ENCODE measurements at places on chromosomes 7 and 10. TPM values are rescaled to one million over a fixed set of nuclear protein-coding genes. Genes with fewer than 3 reads are reported as not detected.

GRCh38 chr10:122642726-122643605 is 56.7 kb downstream of the C10orf120 start:
- no peak for DNase-seq

DNA sequence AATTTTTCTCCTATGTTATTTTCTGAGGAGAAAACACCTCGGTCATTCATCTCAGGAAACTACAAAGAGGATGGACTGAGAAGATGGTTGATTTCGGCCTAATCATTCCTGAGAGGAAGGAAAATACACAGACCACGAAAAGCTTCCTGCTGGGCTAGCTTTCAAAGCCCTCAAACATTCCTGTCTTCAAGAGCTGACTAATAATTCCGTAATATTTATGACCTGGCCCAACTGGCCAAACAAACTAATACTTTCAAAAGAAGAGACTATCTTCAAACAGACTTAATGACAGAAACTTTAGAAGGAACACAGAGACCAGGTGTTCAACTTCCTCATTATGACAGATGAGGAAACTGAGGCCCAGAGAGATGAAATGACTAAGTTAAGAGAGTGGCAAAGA is 215.1 kb upstream of the FRMD4A start:
- no peak for DNase-seq

- no peak for DNase-seq
Observed at GRCh38 chr10:75851580-75852345, 420.3 kb downstream of the LRMDA start.

DNA sequence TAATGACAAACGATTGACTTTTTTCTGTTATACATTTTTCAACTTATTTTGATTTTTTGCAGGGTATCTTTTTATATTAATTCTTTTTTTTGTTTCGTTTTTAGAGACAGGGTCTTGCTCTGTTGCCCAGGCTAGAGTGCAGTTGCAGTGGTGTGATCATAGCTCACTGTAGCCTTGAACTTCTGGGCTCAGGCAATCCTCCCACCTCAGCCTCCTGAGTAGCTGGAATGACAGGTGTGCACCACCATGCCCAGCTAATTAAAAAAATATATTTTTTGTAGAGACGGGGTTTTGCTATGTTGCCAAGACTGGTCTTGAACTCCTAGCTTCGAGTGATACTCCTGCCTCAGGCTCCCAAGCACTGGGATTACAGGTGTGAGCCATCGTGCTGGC is 601.3 kb downstream of the PARD3 start:
- no peak for DNase-seq

- DNase-seq, result no peak
Observed at GRCh38 chr7:469563-469961, 50.1 kb downstream of the PDGFA start.

DNA sequence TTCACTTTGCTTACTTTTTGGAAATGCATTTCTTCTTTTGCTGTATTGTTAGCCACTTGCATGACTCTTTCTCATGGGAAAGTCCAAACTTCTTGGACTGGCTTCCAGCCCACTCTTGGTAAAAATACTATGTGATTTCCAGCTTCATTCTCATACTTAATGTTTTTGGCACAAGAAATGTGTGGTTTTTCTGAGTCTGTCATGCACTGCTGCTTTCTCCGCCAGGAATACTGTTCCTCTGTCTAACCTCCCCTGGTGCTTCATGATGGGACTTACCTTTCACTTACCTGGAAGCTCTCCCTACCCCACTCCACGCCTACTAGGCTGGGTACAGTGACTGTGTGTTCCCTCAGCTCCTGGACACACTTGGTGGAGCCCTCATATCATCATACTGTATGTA is 18.7 kb downstream of the MGAM2 start:
- no peak for DNase-seq

The C10orf105 gene
- total RNA-seq, result 0.68 TPM

The FAM171A1 gene
- 4.9 TPM for total RNA-seq

The OR2A12 gene
- total RNA-seq, result not detected

The APBB1IP gene
- 43.1 TPM for total RNA-seq

The GARIN1A gene
- 1.1 TPM for total RNA-seq
